Endothelial cell of umbilical vein (primary cell): ENCODE measurements at places on chromosomes 16 and 17.

DNA sequence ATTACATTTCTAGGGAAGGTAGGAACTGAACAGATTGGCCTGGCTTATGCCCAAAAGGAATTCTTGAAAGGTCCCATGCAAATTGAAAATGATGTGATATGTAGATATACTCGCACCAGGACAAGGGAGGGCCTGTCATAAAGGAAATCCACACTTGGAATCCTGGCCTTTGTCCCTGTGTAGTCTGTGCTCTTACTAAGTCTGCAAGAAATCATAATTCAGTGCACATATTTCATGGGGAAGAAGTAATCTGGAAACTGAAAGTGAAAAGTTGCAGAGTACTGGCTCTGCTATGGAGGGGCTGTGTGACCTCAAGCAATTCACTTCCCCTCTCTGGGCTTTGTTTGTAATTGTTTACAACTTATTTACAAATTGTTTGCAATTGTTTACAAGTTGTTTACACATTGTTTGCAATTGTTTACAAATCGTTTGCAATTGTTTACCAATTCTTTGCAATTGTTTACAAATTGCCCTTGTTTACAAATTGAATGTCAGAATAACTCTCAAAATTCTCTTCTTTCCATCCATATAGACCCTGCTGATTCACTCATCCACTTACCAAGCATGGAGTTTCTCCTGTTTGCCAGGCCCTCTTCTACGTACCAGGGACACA, 12.9 kb downstream of the SCNN1G start:
- no peak for DNase-seq

DNA sequence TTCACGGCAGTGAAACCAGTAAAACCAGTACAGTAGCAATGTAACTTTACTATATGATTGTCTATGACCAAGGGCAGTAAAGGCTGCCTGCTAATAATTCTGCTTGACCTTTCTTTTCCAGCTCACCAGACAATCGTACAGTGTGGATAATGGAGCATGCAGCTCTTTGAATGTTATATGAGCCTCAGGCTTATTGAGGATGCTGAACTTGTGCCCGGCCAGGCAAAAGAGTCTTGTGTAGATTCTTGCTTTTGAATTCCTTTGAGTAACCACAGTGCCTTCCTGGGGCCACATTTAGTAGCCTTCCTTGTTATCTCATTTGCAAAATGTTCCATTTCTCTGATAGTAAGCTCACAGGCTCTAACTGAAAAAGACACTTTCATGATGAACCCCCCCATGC, 131.8 kb downstream of the CDH11 start:
- DNase-seq: no peak

DNA sequence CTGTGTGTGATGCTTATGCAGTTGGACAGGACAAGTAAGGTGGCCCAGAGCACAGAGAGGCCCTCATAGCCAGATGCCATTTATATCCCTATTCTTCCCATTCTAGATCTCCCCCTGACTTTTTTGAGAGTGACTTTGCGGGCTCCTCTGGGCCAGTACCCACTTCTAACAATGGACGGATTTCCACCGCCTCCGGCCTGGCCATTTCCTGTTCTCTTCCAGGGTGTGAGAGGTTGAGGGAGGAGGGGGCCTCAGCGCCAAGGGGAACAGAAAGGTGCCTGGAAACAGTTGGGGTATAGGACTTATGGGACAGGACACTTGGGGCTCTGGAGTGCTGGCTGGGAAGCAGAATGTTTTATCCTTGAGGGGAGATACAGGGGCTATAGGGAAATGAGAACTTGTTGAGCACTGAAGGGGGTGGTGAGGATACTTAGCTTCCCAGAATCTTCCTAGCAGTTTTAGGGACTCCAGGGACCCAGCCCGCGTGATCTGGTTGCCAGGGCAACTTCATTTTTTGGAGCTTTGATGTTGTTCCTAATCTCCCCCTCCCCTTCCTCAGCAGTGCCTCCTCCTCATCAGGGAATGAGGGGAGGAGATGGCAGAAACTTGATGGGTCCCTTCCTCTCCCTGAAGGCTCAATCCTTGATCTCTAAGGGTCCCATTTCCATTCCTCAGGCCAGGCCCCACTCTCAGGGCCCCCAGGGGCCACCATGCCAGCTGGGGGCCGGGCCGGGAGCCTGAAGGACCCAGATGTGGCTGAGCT, 3.6 kb downstream of the TAOK2 start:
- DNase-seq: peak; percentile 77

DNA sequence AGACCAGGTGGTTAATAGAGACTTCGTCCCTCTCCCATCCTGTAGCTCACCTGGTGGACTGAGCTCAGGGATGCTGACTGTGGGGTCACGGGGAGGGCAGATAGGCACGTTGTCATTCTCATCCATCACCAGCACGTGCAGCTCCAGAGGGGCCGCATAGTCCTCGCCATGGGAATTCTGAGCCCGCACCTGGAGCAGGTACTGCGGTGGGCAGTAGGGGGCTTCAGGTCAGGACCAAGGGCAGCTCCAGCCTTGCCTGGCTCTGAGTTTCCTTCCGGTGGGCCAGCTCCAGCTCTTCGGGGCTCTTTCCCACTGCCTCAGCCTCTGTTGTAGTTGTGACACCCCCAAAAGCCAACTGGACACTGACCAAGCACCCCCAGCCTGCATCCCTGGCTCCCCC, 5.6 kb downstream of the CDH16 start:
- no peak for DNase-seq

DNA sequence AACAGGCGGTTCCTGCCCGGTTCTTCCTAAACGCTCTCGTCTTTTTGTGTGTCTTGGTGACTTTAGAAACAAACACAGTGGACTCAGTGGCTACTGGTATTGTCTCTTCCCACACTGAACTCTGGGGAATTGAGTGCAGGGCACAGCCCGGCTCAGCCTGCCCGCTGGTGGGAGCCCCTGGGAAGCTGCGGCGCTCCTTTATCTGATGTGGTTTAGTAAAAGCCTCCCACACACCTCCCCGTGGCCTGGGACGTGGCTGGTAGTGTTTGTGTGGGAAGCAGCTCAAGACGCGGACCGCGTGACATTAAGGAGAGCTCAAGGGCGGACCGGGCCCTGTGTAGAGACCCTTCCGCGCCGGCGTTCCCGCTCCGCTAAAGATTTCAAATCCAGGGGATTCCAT, 55.4 kb upstream of the PVALEF start:
- DNase-seq: no peak

DNA sequence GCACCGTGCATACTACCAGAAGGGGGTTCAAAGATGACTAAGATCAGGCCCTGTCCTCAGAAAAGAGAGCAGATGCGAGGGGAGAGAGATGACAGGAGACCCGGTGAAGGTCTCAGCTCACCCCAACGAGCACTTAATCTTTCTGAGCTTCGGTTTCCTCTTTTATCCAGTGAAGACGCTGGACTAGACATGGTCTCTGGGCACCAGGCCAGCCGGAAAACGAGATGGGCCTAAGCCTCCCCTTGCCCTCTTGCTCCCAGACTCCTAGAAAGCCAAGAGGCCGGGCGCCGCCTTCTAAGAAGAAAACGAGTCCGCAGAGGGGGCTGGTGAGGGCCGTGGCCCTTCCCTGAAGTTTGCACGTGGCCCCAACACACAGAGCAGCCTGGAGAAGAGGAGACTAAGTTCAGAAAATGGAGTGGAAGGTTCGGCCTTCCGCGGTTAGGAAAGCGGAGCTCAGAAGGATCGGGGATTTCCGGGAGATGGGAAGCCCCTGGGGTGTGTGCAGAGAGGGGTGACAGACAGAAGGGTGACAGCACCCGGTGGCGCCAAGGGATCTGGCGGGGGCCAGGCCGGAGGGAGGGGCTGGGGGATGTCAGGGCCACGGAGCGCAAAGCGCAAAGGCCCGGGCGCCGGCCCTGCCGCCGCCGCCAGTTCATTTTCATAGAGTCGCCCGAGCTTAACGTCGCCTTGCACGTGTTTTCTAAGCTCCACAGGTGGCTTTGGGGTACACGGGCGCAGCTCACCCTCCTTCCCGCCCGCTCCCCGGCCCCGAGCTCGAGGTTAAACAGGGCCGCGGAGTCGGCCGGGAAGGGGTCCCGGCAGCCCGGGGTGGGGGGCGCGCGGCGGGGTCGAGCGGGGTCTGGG, 42.1 kb upstream of the BHLHA9 start:
- DNase-seq: no peak

DNA sequence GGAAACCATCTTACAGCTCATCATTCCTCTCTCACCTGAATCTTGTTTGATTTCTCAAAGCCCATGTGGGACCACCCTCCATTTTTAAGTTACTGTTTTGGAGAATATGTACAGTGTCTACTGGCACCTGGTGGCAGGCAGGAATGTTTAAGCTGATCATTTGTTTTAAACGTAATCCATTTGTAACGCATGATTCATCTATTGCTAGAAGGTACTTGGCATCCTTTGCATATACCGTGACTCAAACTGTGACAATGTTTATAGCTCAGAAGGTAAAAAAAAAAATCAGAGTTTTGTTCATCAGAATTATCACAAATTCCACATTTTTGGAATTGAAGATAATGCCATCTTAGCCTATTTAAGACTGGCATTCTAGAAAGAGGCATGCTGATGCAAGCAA, 1007.5 kb upstream of the EEF2KMT start:
- no peak for DNase-seq

GRCh38 chr16:57663917-57664661, 4.0 kb upstream of the ADGRG3 start:
- no peak for DNase-seq

DNA sequence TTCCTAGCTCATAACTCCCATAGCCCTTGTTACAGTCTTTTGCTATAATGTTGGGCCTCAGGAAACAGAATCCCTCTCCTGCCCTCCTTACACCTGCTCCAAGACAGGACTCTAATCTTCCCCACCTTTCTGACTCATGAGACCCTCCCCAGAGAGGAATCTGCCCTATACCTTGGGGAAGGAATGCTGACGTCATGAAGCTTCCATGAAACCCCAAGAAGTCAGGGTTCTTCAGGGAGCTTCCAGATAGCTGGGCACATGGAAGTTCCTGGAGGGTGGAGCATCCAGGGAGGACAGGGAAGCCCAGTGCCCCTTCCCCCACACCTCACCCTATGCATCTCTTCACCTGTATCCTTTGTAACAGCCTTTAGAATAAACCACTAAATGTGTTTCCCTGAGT, 285.7 kb downstream of the SOX9 start:
- DNase-seq: no peak

DNA sequence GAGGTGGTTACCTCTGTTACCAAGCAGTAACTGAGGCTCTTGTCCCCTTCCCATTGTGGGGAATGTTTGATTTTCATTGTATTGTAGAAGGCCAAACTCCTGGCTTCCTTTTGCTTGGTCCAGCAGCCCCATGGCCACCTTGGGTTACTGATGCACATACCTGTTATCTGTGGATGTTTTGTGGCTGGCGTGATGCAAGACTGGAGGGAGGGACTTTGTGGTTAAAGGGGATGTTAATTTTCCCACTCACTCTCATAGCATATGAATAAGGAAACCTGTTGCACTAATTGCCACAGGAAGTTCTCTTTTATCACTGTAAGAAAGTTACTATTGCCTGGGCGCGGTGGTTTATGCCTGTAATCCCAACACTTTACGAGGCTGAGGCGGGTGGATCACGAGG, 168.6 kb upstream of the HS3ST4 start:
- no peak for DNase-seq

- DNase-seq: peak; percentile 80
These were observed at the start of gene DHRS11 for GRCh38 chr17:36591434-36592315. Gene DHRS11, plus strand, starts transcription at chr17:36591879. Its CDS starts 131 bp downstream, at chr17:36592010.

DNA sequence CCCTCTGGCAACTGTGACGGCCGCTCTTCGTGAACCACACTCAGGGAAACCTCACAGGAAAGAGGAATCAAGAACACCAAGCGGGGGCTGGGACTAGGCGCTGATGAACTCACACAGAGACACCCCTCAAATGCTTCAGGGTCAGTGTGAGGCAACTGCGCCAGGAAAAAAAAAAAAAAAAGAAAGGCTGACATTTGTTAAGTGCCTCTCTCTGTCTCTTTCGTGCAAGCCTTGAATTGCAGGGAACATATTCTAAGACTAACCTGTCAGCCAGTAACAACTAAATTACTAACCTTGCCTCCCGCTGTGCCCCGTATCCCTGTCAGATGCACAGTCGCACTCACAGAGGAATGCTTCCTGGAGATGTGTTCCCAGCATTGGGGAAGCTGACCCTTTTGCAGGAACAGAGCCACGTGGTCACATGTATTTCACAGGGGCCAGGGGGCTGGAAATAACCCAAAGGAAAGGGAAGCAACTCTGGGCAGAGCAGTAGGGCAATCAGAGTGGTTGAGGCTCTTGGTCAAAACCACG, 247.8 kb downstream of the XYLT1 start:
- DNase-seq: no peak

DNA sequence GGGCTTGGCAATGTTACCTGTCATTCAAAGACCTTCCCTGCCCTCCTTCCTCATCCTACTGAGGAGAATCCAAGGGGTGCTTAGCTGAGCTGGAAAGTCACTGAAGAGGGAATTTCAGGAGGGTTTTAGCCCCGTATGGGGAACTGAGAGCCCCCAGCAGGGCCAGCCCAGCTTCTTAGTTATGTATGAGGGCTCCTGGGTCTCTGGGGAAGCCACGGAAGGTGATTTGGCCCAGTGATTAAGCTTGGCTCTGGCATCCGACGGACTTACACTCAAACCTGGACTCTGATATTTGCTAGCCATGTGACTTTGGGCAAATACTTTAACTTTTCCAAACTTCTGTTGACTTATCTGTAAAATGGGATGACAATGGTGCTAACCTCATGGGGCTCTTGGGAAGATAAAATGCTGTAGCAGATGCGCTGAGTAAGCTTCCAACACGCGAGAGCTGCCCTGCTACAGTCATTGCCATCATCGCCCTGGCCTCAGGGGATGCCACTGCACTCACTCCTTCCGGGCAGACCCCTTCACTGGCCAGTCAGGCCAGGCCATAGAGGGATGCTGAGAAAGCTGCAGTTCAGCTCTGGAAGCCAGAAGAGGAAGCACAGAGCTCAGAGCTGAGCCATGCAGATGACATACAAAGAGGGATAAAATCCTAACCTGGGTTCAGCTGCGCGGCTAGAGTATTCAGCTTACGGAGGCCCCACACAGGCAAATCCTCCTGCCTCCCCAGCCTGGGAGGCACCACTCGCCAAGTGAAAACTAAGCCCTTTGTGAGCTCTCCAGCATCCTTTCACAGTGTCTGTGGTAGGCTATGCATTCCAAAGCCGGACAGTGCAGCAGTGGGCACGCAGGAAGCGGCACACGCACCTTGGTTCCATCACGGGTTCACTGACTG, 44.9 kb upstream of the PIK3R6 start:
- DNase-seq: no peak

DNA sequence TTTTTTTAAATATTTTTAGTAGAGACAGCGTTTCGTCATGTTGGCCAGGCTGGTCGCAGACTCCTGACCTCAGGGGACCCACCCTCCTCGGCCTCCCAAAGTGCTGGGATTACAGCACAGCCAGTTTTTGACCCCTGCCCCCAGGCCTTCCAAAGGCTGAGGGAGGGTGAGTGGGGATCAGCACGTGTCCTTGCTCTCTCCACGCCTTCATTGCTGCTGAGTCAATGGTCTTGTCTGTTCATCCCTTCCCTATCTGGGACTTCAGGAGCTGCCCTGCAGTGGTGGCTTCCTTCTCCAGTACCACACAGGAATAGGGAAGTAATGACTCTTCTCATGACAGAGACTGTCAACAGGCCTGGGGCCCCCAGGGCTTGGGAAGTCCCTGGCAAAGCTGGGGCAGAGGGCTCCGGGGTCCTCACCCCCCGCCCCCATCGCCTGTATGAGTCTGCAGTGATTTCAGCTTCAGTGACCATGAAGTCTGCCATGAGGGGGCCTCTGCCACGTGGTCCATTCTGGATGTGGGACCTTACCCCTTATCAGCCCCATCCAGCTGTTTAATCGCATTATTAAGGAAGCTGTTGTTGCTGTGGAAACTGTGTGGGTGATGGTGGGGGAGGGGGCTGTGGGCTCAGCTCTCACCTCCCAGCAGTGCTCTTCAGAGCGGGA, 6.1 kb downstream of the ABCC3 start:
- peak; percentile 84 for DNase-seq

GRCh38 chr17:69227541-69227940, 1.1 kb downstream of the ABCA10 start:
- no peak for DNase-seq

GRCh38 chr16:19841184-19841583, 43.5 kb downstream of the GPRC5B start:
- no peak for DNase-seq
